ENCODE measurements at places on chromosomes 1 and 21. TPM values are rescaled to one million over a fixed set of nuclear protein-coding genes. Genes with fewer than 3 reads are reported as not detected.

GRCh38 chr21:44763451-44764318 lies 37.9 kb downstream of the UBE2G2 start:
- H3K36me3 ChIP-seq = peaks cover 2% of the 10 kb centered on the region
- no peak for DNase-seq
- no peaks in the 10 kb centered on the region for H3K27me3 ChIP-seq
- peak overlapping the region; percentile 49 for H3K27ac ChIP-seq
- peaks cover 11% of the 10 kb centered on the region for H3K4me1 ChIP-seq

- H3K27me3 ChIP-seq = peaks cover 40% of the 10 kb centered on the region
- no peak overlapping the region for H3K4me3 ChIP-seq
- H3K4me1 ChIP-seq = peaks cover 10% of the 10 kb centered on the region
Measured at GRCh38 chr1:162019006-162019405, 4.7 kb downstream of the OLFML2B start.

DNA sequence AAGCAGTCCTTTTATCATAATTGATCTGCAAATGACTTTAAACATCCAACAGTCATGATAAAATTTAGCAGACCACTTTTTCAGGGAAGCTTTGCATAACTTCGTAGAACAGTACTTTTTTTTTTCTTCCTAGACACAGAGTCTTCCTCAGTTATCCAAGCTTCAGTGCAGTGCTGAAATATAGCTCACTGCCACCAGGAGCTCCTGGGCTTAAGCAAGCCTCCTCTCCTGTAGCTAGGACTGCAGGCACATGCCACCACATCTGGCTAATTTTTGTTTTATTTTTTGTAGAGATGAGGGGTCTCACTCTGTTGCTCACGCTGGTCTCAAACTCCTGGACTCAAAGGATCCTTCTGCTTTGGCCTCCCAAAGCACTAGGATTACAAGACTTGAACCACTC lies 3.8 kb downstream of the F13B start:
- peaks cover 12% of the 10 kb centered on the region for H3K27me3 ChIP-seq
- no peak overlapping the region for H3K4me3 ChIP-seq
- no peaks in the 10 kb centered on the region for H3K36me3 ChIP-seq
- no peak overlapping the region for H3K27ac ChIP-seq
- no peak for DNase-seq

GRCh38 chr1:210366767-210367166 lies 38.1 kb downstream of the HHAT start:
- peak overlapping the region; percentile 77 for H3K27ac ChIP-seq
- H3K36me3 ChIP-seq = peaks cover 13% of the 10 kb centered on the region
- no peak for DNase-seq
- H3K4me3 ChIP-seq = no peak overlapping the region
- no peaks in the 10 kb centered on the region for H3K27me3 ChIP-seq

DNA sequence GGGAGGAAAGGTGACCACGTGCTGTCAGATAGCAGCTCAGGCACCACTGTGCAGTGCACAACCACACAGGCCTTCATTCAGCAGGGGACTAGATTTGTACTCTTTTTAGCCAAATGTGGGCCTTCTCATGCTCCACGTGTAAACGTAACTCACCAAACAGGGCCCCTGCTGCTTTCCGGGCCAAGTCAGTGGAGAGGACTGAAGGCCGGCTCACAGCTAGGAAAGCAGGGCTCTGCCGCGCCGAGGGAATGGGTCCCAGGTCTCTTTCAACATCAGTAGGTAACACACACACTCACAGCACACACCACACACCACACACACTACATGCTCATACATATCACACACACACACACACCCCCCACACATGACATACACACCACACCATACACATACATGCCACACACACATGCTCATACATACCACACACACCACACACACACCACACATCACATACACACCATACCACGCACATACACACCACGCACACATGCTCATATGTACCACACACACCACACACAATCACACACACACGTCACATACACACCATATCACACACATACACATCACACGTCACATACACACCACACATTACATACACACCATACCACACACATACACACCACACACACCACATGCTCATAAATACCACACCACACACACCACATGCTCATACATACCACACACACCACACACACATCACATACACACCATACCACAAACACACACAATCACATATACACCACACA lies 124.0 kb upstream of the ERG start:
- no peak overlapping the region for H3K27ac ChIP-seq
- no peaks in the 10 kb centered on the region for H3K4me1 ChIP-seq
- DNase-seq = no peak

DNA sequence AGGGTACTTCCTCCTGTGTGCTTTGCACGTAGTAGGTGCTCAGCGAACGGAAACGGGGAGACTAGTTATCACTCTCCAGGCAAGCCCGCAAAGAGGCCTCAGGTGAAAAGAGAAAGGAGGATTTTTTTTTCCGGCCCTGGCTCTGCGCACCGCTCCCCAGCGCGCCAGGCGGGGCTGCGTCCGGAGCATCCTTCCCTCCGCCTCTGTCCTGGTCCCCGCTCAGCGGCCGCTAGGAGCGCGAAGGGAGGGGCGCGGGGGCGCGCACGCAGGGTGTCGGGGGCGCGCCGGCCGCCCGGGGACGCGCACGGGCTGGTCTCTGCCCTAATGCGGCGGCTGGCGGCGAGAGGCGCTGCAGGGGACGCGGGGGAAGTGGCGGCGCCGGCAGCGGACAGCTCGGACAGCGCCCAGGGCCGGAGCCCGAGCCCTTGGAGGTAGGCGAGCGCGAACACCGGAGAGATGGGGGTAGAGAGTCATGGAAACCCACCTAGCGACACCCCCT lies 42.3 kb upstream of the NFASC start:
- DNase-seq = peak; percentile 10
- H3K27me3 ChIP-seq = peaks cover 77% of the 10 kb centered on the region
- H3K4me1 ChIP-seq = peaks cover 10% of the 10 kb centered on the region
- no peak overlapping the region for H3K27ac ChIP-seq
- H3K4me3 ChIP-seq = peak overlapping the region; percentile 71

DNA sequence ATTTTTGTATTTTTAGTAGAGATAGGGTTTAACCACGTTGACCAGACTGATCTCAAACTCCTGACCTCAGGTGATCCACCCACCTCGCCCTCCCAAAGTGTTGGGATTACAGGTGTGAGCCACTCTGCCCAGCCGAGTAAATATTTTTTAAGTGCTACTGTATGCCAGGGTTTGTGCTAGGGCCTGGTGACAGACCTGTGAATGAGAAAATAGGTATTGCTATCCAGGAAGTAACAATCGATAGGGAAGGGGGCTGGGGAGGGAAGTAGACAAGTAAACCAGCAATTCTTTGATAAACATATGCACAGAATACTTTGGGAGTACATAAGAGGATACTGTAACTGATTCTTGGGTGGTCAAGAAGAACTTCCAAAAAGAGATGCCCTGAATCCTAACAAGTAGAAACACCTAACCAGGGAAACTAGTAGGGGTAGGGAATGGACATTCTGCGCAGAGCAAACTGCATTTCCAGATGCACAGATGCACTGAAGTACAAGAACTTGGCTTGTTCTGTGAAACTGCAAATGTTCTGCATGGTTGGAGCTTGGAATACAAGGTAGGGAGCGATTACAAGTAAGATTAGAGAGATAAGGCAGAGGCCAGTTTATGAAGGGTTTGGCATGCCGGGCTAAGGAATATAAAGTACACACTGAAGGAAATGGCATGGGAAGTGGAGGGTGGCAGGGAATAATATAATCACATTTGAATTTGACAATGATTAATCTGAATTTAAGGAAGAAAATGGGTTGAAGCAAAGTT lies 19.0 kb upstream of the DOCK7 start:
- no peak for DNase-seq
- no peaks in the 10 kb centered on the region for H3K4me1 ChIP-seq
- H3K36me3 ChIP-seq = no peaks in the 10 kb centered on the region

GRCh38 chr1:9652379-9653209 lies 1.1 kb downstream of the PIK3CD start:
- peaks cover 37% of the 10 kb centered on the region for H3K4me1 ChIP-seq
- no peaks in the 10 kb centered on the region for H3K36me3 ChIP-seq
- peak overlapping the region; percentile 98 for H3K4me3 ChIP-seq
- peak; percentile 69 for DNase-seq
- H3K27me3 ChIP-seq = no peaks in the 10 kb centered on the region
- H3K27ac ChIP-seq = peak overlapping the region; percentile 96

- H3K27me3 ChIP-seq = no peaks in the 10 kb centered on the region
- H3K36me3 ChIP-seq = peaks cover 2% of the 10 kb centered on the region
- H3K4me1 ChIP-seq = peaks cover 43% of the 10 kb centered on the region
- H3K4me3 ChIP-seq = peak overlapping the region; percentile 96
- DNase-seq = no peak
Measured at GRCh38 chr1:32014948-32015273, 1.2 kb downstream of the KHDRBS1 start.

DNA sequence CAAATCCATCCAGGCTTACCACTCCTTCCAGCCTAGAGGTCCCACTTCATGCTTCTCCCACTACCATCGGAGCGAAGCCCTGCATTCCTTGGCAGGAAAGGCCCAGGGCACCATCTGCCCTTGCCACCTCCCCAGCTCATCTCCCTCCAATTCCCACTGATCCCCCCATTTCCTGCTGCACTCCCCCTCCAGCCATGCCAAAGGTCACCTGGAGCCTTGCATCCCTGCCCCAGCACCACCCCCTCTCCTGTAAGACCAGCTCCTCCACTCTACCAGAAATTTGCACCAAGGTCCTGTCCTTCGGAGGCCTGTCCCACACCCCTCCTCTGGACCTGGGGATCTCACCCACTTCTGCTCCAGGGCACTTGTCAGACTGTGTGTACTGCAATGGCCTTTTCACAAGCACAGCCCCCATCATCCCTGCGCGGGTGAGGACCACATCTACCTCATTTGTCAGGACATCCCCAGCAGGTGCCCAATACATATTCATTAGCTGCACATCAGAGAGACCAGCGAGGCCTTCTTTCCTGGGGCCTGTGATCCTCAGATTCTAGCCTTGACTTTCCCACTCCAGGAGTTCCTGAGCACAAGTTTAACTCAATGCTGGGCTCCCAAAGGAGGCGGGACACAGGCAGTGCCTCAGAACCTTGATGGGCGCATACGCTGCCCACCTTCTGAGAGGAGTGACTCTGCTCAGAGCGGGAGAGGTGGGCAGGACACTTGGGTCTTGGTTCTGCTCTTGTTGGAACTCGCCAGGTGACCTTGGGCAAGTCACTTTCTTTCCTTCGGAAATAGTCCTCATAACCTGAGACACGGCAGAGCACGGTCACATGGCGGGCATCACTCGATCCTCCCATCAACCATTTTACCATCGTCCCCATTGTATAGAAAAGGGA lies 49.9 kb upstream of the EDN2 start:
- peaks cover 31% of the 10 kb centered on the region for H3K4me1 ChIP-seq
- peak overlapping the region; percentile 41 for H3K4me3 ChIP-seq
- no peak overlapping the region for H3K27ac ChIP-seq
- no peak for DNase-seq
- peaks cover 7% of the 10 kb centered on the region for H3K36me3 ChIP-seq

DNA sequence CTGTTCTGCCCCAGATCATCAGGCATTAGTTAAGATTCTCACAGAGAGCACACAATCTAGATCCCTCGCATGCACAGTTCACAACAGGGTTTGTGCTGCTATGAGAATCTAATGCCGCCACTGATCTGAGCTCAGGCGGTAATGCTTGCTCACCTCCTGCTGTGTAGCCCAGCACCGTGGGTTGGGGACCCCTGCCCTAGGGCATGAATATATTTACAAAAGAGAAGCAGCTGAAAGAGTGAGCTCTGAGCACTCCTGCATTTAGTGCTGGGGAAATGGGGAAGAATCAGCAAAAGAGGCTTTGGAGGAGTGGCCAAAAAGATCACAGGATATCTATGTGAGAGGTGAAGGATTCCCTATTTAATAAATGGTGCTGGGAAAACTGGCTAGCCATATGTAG lies 5.6 kb downstream of the CFAP57 start:
- DNase-seq = no peak
- H3K27ac ChIP-seq = no peak overlapping the region
- peaks cover 31% of the 10 kb centered on the region for H3K27me3 ChIP-seq
- H3K4me1 ChIP-seq = peaks cover 7% of the 10 kb centered on the region
- no peak overlapping the region for H3K4me3 ChIP-seq
- peaks cover 7% of the 10 kb centered on the region for H3K36me3 ChIP-seq

DNA sequence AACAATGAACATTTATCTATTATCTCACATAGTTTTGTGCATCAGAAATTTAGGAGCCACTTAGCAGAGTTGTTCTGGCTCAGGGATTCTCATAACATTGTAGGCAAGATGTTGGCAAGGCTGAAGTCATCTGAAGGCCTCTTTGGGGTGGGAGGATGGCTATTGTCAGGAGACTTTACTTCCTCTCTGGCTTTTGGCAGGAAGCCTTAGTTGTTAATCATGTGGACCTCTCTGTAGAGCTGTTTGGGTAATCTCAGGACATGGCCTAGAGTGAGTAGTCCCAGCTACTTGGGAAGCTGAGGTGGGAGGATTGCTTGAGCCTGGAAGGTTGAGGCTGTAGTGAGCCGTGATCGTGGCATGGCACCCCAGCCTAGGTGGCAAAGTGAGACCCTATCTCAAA lies 40.2 kb downstream of the RASAL2 start:
- H3K4me1 ChIP-seq = no peaks in the 10 kb centered on the region
- H3K4me3 ChIP-seq = no peak overlapping the region
- H3K27ac ChIP-seq = no peak overlapping the region
- no peak for DNase-seq
- no peaks in the 10 kb centered on the region for H3K27me3 ChIP-seq

DNA sequence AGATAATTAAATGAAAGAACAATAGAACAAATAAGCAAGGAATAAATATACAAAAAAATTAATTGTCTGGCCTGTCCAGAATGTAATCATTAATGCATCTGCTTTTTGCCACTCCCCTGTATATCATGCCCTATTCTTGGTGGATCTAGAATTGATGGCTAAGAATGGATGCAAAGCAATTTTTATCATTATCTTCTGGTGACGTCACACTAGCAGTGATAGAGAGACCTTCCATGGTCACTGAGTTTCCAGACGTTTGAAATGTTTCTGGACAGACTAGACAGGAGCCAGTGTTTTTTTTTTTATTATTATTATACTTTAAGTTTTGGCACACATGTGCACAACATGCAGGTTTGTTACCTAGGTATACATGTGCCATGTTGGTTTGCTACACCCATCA lies 563.0 kb downstream of the NEGR1 start:
- no peak for DNase-seq
- no peak overlapping the region for H3K4me3 ChIP-seq
- no peaks in the 10 kb centered on the region for H3K36me3 ChIP-seq
- H3K27ac ChIP-seq = no peak overlapping the region
- no peaks in the 10 kb centered on the region for H3K27me3 ChIP-seq

Gene HES4
- 9.6 TPM for total RNA-seq

Gene LIPI
- total RNA-seq = not detected

Gene SPRR2A
- total RNA-seq = not detected

Gene FLVCR1
- total RNA-seq = 10.7 TPM

Data from T-helper 17 cell (primary cell).